ENCODE measurements at places on chromosomes 6 and 20.

- no peak for DNase-seq
These were observed 7.0 kb upstream of the BEND6 start for GRCh38 chr6:56947924-56948323.

DNA sequence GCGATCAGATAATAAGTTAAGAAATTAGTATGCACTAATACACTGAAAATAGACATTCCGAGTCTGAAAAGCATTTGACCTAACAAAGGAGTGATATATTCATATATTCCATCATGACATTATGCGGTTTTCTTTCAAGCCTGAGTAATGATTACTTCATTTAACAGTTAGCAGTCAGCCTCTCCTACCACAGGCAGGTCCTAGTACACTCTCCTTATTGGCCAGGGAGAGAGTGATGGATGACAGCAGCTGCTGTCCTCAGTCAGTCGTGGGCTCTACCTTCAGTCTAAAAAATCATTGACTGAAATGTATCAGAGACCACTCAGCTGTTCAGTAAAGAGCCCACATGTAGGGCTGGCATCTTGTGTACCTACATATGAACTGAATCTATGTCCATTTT, 33.2 kb upstream of the VGLL2 start:
- DNase-seq = no peak

DNA sequence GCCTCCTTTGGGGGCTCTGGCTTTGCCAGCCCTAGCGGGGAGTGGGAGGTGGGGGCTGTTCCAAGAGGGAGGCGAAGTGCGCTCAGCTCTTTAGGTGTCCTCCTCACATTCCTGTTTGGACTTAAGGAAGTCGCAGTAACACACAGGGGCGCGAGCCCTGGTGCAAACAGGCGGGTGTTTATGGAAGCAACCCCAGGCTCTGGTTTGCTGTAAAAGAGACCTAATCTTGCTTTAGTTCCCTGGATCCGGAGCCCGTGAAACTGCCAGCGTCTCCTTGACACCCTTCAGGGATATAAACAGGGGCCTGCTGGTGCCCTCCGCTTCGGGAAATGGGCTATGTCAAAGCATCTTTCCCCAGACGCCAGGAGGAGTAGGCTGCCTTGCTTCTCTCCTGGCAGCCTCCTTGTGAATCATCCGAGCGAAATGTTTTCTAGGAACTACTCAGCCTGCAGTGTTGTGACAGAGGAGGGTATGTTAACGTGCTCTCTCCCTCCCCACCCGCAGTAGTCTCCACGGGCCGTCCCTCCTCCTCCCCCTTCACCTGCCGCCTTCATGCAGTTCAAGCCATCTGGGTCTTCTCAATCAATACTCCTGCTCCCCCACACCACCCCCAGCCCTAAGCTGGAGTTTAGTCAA, 168.0 kb upstream of the LRFN2 start:
- DNase-seq = peak; percentile 11

DNA sequence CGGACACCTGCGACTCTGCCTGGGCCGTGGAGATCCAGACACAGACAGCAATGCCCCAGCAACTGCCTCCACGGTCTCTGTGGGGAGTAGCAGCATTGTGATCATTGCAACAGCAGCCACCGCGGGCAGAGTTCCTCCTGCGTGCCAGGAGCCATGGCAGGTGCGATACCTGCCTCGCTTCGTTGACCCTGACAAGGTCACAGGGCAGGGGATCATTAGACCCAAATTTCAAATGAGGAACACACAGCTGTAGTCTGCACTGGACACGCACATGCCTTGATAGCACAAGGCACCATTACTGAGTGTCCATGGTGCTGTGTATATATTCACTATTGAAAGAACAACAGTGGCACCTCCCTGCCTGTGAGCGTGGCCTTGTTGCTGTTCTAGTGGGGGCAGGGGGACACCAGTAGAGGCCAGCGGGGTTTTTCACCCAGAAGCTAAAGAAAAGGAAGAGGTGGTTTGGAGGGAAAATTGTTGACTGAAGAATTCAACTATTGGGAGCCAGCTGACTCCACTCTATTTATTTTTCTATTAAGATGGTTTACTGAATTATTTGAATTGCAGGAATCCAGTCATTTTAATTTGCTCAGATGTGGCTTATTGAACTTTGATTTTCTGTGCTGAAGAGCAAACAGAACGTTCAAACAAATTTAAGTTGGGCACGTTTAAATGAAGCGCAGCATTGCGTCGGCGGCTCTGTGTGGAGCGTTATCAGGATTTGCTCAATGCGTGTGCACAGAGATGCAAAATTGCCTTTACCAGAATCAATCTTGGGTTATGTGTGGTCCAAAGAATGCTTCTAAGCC, 60.2 kb upstream of the RPS6KA2 start:
- DNase-seq = no peak

DNA sequence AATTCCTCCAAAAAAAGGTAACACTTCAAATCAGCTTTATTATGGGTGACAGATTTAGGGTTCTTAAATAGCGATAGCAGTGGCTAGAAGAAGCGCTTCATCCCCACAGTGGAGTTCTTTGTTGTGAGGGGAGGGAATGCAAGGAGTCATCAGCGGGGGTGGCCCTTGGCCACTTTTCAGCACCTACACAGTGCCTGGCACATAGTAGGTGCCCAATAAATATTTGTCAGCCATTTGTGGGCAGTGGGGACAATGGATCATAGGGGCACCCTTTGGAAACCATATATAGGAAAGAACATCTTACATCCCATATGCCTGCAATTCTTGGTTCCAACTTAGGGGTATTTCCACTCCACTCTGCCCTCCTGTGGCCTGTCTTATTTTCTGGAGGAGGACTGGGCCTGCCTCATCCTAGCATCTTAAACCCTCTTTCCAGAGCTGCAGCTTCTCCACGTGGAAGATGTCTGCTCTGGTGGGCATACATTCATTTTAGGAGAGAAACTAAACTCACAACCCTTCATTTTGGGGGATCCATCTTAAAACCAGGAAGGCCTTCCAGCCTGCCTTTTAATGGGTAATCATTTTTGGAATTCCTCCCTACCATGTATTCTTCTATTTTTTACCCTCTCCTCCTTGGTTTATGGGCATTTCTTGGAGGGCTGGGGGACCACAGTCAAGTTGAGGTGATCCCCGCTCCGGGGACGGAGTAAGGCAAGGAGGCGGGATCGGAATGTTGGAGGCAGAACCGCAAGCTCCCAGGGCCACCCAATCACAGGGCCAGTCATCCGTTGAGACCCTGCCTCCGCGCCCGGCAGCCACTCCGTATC, 2.6 kb upstream of the GPSM3 start:
- peak; percentile 38 for DNase-seq

DNA sequence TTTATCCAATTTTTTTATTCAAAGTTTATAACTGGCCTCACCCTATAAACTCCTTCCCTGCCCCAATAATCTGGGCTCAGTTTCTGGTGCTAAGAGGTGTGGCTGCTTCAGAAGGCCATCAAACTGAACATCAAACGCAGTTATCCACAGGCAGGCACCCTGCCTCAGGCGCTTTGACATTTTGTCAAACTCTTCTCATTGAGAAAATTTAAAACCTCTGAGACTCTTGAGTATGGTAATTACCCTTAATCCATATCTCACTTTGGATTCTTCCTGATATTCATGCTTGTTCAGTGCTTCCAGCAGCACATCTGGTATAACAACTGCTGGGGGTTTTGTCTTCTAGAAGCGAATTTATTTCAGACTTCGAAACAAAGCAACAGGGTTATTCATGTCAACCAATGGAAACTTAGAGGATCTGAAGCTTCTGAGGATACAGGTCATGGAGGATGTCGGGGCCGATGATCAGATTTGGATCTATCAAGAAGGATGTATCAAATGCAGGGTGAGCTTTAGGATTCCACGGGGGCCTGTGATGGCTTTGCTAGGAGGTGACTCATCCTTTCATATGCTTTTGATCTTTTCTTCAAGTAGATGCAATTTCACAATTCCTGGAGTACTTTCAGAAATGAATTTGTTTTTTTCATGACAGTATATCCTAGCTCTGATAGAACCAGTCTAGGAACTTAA, 68.2 kb downstream of the RTN4IP1 start:
- DNase-seq = peak; percentile 61

All from RWPE1 (cell line).